ENCODE measurements at places on chromosomes 11 and 22.

DNA sequence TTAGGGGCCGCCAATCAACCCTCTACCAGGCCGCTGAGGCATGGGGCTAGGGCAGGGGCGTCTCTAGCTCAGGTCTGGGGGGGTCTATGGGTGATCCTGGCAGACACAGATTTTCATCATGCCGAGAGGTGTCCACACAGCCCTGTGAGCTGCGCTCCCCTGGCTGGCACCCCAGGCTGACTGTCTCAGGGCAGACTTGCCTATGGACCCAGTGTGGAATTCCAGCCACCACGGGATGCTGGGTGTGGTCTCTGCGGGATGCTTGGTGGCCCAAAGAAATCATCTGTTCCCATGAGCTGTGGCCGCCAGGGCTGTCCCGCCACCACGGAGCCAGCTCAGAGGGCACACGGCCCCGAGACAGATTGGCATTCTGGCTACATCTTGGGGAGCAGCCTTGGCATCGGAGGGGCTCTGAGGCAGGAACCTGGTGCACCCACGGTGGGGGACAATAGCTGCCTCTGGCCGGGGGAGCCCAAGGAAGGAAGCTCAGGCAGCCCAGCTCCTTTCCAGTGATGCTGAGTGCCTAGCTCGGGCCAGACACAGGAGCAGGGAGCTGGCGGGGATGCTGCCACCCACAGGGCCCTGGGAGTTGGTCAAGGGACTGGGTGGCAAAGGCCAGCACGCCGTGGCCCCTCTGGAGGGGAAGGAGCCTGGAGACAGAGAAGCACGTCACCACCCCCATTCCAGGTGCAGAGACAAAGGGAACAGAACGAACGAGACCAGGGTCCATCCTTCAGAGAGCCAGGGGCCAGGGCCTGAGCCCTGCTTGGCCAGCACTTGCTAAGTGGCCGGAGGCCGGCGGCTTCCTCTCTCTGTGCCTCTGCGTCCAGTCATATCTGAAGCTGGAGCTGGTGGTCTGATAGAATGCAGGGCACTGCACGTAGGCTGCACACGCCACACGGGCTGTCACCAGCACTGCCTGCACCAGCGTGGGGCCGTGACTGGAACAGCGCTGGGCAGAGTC lies 64.4 kb upstream of the FGF3 start:
- no peak for DNase-seq

GRCh38 chr11:119196833-119197483 lies 9.2 kb upstream of the CBL start:
- peak; percentile 91 for DNase-seq

GRCh38 chr11:16494918-16495691 lies 138.8 kb upstream of the SOX6 start:
- no peak for DNase-seq

- DNase-seq, result no peak
These were observed 22.9 kb downstream of the MORC2 start for GRCh38 chr22:30945653-30946052.
